Right lung (tissue), 10 donors: ENCODE measurements at places on chromosomes 12 and 14.

DNA sequence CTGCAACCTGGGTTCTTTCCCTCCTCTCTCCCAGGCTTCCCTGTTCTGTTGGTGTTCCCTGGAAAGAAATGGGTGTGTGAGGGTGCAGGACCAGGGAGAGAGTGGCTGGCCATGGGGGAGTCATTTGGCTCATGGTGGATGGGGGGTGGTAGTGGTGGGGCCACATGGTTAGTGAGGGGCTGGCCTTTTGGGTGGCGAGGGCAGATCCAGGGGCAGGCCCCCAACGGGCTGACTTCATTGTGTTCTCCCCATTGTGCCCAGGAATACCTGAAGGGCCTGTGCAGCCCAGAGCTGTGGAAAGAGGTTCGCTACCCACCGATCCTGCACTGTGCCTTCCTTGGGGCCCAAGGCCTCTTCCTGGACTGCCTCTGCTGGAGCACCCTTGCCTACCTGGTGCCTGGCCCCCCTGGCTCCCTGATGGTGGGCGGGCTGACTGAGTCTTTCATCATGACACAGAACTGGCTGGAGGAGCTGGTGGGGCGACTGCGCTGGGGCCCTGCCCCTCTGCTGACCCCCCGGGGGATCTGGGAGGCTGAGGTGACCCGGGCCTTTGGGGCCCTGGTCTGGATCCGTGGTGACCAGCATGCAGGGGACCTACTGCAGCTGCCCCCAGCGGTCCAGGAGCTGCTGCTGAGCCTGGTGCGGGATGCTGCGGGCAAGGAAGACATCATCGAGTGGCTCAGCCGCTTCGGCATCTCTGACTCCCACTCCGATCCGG lies 9.0 kb downstream of the NYNRIN start:
- DNase-seq: no peak

- DNase-seq: no peak
These were observed 361.6 kb downstream of the AEBP2 start for GRCh38 chr12:19800884-19801283.

GRCh38 chr14:77098529-77099353 lies 683 bp downstream of the CIPC start:
- DNase-seq: no peak

DNA sequence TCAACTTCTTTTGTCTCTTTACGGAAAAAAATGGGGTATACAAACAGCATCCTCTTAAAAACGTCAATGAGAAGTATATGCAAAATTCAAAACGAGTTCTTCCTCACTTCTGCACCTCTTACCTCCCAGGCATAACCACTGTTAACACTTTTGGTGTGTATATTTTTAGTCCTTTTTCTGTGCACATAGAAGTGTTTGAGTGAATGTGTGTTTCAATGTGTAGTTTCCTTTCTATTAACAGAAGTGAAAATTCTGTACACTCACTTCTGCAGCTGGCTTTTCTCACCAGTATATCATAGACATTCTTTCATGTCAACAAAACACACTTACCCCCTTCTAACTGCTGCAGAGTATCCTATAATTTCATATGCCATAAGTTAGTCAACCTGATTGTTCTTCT lies 5.4 kb downstream of the UBR7 start:
- DNase-seq: no peak

GRCh38 chr12:131800594-131801135 lies 27.5 kb upstream of the MMP17 start:
- DNase-seq: no peak

- no peak for DNase-seq
These were observed 213.3 kb downstream of the EPS8 start for GRCh38 chr12:15575671-15576541.

DNA sequence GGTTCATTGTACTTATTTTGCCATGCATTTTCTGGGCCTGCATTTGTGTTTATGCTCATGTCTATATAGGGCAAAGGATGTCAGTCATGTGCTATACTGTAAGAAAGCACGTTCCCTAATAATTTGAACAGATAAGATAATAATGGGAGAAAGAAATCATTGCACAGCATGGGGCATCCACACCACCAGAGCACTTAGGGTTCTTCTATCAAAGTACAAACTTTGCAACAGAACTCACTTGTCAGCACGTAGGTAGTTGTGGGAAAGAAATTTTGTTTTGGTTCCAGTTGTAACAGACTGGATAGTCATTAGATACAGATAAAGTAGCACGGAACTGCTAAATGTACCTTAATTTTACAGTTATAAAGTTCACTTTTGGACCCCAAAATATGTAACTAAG lies 10.1 kb downstream of the PPP1CC start:
- DNase-seq: no peak

DNA sequence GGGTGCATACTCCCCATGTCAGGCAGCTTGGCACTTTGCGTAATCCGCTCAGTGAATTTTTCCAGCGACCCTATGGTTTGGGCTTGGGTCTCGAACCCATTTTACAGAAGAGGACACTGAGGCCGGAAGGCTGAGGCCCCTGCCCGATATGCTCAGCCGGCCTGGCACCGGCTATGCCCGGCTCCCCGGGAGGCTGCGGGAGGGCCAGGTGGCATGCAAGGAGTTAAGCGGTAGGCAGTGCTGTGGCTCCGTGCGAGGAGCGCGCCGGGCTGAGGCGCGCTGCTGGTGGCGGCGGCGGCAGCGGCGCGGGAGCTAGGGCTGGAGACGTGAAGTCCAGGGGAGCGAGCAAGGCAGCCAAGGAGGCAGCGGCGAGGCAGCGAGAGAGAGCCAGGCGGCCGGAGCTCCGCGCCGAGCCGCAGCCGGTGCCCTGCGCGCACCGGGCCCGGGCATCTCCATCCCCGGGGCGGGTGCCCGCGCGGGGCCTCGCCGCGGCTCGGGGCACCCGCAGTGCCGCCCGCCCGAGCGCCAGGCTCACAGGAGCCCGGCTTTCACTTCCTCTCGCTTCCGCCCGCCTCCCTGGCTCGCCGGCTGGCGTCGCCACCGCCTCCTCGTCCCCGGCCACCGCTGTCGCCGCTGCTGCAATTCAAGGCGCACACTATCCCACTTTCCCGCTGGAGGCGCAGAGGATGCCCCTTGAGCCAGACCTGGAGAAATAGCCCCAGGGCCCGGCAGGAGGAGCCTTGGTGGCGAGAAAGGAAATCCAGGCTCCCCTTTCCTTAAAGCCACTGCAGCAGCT lies at the start of gene WSCD2:
Gene WSCD2 (plus strand): TSS at position 272 of the 796 bp plus-strand sequence. CDS start 66,545 bp downstream, outside the sequence.
- peak; percentile 33 for DNase-seq

DNA sequence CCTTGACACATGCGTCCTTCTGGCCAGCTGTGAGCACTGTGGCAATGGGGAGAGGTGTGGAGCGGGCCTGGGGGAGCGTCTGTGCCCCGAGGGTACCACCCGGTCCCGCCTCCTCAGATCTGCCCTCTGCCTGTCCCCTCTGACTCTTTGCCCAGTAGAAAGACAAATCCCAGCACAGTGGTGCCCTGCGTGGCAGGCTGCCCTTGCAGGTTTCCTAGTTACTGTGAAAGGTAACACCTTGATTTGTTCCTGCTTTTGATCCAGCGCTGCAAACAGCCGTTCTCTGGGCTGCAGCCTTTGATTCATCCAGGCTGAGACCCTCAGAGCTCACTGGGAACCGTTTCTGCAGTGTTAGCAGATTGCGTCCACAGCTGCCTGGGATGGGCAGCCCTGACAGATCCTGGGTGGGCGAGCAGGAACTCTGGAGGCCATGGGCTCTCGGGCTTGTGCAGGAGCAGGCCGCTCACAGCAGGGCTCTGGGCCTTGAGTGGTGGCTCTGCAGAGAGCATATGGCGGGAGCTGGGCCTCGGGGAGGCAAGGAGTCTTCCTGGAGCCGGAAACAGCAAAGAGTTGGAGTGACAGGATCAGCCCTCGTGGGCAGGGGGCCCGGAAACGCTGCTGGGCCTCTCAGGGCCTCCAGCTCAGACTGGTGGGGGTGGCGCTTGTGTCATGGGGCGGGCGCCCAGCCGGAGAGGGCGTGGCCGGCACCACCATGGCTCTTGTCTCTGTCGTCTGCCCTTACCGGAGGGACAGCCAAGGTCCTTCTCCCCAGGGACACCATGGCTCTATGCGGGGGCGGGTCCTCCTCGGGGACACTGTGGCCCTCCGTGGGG lies 16.6 kb downstream of the FBRSL1 start:
- DNase-seq: peak; percentile 92

DNA sequence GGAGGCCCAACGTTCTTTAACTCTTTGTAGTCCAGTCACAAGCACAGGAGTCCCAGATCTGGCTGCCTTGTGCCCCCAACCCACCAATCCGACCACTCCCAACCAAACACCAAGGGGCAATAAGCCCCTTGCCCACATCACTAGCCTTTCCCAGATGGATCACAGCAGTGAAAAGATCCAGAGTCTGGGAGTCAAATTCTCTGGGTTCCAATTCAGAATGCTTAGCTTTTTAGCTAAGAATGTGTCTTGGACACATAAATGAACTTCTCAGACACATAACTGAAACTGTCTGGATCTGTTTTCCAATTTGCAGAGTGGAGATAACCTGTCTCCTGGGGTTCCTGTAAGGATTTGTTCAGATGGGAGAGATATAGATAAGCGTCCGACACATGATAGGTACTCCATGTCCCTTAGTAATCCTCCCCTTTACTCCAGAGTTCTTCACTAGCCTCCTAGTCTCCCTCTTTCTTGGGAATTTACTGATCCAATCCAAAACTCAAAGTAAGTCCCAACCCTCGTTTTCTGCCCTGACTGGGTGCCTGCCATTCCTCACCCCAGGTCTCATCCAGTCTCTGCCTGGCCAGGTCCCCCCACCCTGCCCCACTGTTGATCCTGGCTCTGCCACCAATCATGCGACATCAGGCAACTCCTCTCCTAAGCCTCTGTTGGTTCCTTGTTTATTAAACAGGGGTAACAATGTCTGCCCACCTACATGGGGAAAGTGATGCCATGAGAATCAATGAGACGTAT lies 439 bp upstream of the TNFRSF1A start:
- no peak for DNase-seq

GRCh38 chr14:54730156-54730961 lies 163.4 kb downstream of the SAMD4A start:
- no peak for DNase-seq

GRCh38 chr12:4289231-4289878 lies 15.8 kb downstream of the CCND2 start:
- DNase-seq: no peak

DNA sequence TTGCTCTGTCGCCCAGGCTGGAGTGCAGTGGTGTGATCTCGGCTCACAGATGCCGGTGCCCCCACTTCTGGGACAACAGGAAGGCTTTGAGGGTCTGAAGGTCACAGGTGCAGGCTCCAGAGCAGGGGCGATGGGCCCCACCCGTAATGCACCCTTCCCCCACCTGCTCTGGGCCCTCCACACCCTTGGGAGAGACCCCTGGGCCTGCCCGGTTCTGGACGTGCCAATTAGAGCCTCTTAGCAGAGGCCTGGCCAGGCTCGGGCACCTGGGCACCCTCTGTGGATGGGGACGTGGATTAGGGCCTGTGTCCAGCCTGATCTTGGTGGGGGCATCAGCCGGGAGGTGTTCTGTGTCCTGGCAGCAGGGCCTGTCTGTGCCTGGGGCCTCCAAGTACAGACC lies 62.2 kb downstream of the KIF26A start:
- no peak for DNase-seq

GRCh38 chr14:72961579-72962335 lies 35.5 kb downstream of the DCAF4 start:
- no peak for DNase-seq

DNA sequence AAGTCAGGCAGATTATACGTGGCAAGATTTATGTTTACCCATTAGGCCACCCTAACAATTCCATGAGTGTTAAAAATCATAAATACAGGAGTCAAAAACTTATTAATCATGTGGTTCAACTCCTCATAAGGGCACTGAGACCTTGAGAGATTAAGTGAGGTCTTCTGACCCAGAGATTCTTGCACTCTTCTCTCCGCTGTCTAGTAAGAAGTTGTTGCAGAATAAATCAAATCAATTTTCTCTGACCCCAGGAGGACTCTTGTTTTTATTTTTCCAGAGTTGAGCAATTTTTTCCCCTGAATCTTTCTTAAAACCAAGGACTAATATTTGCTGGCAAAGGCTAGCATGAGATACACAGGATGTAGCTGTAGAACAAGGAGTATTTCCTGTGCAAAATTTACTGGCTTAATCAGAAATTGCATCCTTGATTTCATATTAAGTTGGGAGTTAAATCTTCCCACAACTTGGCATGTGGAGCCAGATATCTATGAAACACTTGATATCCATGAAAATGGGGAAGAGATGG lies 90.9 kb upstream of the PTHLH start:
- no peak for DNase-seq

DNA sequence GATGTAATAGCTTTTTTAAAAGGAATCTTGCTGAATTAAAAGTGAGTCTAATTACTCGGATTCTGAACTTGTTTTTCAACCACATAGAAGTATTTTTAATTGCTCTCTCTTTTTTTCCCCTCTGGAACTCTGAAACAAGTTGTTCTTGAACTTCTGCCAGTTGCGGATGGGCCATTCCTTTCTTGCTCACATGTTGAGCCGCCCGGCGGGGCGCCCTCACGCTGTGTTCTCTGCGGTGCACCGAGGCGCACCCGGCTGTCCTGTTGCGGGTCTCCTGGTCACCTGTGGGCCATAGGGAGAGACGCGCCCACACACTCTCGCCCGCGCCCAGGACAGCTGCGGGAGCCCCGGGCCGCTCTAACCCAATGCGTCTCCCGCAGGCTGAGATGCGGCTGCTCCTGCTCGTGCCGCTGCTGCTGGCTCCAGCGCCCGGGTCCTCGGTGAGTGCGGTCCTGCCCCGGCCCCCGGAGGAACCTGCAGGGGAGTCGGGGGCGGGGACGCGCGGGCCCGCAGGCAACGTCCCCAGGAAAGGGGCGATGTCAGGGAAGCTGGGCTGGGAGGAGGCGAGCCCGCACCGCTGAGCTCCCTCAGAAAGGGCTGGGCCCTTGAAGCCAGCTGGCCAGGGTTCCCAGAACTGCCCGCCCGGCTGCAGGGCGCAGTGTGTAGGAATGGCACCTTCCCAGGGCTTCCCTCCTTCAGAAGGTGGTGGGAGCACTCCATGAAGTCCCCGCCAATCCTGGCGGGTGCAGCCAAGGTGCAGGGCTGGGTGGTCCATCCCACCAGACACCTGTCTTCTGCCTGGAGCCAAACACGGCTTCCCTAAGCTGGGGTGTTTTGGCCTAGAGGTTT lies 2.3 kb downstream of the PAPLN start:
- DNase-seq: no peak

DNA sequence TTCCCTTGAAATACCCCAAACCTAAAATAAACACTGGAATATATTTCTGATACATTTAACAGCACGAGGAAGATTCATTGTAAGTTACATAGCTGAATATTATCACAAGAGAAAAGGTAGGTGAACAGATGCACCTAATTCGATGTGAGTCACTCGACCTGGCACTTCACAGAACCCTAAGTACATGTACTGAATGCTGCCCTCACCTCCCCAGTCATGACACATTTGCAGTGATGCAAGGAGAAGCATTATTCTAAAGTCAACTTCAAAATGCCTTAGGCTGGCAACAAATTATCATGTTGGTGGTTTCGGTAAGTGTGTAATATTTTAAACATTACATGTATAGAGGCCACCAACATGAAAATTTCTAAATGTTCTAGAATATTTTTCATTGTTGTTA lies 35.2 kb upstream of the TMTC2 start:
- no peak for DNase-seq
